OCI-LY7 (cell line): ENCODE measurements at places on chromosomes 11 and 22. TPM values are rescaled to one million over a fixed set of nuclear protein-coding genes. Genes with fewer than 3 reads are reported as not detected.

GRCh38 chr22:38205261-38206128 is 3.7 kb downstream of the MAFF start:
- DNase-seq: no peak

DNA sequence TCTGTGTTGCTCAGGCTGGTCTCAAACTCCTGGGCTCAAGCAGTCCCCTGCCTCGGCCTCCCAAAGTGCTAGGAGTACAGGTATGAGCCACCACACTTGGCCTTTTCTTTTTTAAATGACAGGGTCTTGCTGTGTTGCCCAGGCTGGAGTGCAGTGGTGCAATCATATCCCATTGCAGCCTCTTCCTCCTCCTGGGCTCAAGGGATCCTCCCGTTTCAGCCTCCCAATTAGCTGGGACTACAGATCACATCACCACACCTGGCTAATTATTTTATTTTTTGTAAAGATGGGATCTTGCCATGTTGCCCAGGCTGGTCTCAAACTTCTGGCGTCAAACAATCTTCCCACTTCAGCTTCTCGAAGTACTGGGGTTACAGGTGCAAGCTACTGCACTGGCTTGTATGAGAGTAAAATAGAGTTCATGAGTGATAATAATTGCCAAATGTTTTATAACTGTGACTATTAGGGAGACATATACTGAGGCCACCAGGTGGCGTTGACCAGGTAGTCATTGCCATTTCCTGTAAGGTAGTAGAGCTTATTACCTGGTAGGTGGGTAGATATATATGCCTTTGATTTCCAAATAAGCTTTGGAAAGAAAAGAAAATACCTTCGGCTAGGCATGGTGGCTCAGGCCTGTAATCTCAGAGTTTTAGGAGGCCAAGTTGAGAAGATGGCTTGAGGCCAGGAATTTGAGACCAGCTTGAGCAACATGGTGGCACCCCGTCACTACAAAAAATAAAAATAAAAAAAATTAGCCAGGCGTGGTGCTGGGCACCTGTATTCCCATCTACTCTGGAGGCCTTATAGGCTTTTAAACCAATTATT is 5.4 kb downstream of the FDX1 start:
- DNase-seq: peak; percentile 47

The DERL3 gene
- 52.1 and 64.1 TPM in 2 replicates for total RNA-seq

- peak; percentile 74 for DNase-seq
Measured at GRCh38 chr11:75508051-75508561, 17.6 kb downstream of the GDPD5 start.

The ISX gene
- total RNA-seq: not detected in 2 replicates

- no peak for DNase-seq
Measured at GRCh38 chr22:23192133-23192532, 11.8 kb downstream of the BCR start.

- no peak for DNase-seq
Measured at GRCh38 chr22:44838316-44839016, 86.1 kb downstream of the ARHGAP8 start.

DNA sequence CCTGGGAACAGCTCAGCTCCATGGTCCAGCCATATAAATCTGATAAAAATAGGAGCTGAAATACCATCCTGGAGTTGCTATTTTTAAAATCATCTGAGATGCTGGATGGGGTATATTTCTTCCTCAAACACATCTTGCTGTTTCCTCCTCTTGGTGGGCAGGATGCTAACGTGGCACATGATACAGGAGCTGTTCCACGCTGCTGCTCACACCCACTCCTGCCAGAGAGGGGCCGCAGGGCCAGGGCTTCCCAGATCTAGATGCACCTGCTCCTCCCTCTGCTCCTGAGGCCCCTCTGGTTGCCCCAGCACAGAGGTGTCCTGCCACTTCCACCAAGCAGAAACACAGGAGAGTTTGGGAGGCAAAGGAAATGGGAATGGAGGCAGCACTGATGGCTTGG is 3.3 kb upstream of the ST3GAL4 start:
- DNase-seq: no peak

The UPK3A gene
- not detected in 2 replicates for total RNA-seq

The PTGDR2 gene
- total RNA-seq: not detected in 2 replicates

DNA sequence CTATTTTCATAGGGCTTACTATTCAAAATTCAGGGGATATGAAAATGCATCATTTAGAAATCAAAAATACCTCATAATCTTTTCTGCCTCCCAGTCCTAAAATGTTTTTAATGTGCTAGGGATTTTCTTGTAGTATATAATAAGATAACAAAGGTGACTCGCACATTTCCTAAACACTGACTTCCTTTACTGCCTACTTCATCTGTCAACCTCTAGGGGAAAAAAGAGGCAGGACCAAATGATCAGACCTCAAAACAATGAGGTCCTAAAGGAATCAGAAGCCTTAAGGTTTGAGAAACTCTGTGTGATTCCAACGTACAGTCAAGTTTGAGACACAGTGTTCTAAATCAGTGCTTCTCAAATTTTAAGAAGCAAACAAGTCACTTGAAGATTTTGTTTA is 56.1 kb upstream of the POU2AF2 start:
- DNase-seq: peak; percentile 32

The EXT2 gene
- total RNA-seq: 22.3 and 25.5 TPM in 2 replicates

- DNase-seq: no peak
Measured at GRCh38 chr11:127925475-127925874, 661.9 kb downstream of the ETS1 start.

The MYOD1 gene
- total RNA-seq: not detected in 2 replicates

The OR5D13 gene
- total RNA-seq: not detected in 2 replicates

- no peak for DNase-seq
Measured at GRCh38 chr11:45173064-45173463, 26.6 kb downstream of the PRDM11 start.

The TMEM123 gene
- total RNA-seq: 232 and 261 TPM in 2 replicates

The RAB39A gene
- total RNA-seq: 1.8 and 2.1 TPM in 2 replicates

The OR8A1 gene
- total RNA-seq: not detected in 2 replicates

GRCh38 chr11:4393858-4394223 is 339 bp upstream of the TRIM21 start:
- no peak for DNase-seq

GRCh38 chr11:68040101-68040956 is 1.5 kb downstream of the TCIRG1 start:
- DNase-seq: peak; percentile 84

The TBX1 gene
- total RNA-seq: 0.23 TPM in 1 of 2 replicates, not detected in the other

DNA sequence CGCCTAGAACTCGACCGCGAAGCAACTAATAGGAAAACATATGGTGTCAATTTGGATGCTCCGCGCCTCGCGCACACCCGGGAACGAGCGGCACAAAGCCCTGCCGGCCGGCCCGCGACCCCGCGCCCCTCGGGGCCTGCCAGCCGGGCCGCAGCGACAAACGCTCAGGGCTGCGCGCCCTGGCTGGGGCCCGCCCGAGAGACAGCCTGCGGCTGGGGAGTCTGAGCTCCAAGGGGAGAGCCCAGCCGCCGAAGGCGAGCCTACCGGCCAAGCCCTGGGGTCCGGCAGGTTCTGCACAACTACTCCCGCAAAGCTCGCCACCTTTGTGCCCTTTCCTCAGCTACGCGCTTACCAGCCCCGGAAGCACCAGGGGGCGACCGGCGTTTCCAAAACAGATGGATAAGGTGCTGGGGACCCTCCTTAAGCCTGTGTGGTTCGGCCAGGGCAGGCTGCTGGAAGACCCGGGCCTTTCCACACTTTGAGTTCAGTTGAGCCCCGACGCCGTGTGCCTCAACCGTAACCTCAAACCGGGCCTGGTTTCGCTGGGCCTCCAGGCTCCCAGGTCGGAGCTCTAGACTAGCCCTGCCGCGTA is 6.0 kb downstream of the PAX6 start:
- DNase-seq: no peak

GRCh38 chr22:30267382-30268302 is 991 bp upstream of the OSM start:
- no peak for DNase-seq

The DRD4 gene
- 3.1 and 3.5 TPM in 2 replicates for total RNA-seq

GRCh38 chr11:132115454-132115853 is 745.0 kb downstream of the NTM start:
- DNase-seq: no peak

The UCP3 gene
- 1.8 and 2.4 TPM in 2 replicates for total RNA-seq

The VSIG10L2 gene
- not detected in 2 replicates for total RNA-seq

The POU2AF3 gene
- not detected in 2 replicates for total RNA-seq

The TYR gene
- not detected in 2 replicates for total RNA-seq

GRCh38 chr11:34262531-34263081 is 95.2 kb downstream of the ABTB2 start:
- no peak for DNase-seq

GRCh38 chr22:33139937-33140336 is 81.8 kb upstream of the SYN3 start:
- no peak for DNase-seq

DNA sequence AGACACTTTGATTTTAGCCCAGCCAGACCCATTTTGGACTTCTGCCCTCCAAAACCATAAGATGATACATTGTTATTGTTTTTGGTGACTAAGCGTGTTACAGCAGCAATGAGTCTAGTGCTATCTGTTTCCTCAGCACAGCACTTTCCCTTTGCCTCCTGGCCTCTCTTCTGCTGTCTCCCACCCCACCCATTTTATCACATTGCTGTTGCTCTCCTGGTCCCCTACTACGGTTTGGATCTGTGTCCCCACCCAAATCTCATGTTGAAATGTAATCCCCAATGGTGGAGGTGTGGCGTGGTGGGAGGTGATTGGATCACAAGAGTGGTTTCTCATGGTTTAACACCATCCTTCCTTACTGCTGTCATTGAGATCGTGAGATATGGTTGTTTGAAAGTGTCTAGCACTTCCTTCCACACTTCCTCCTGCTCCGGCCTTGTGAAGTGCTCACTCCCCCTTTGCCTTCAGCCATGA is 59.8 kb upstream of the CD82 start:
- no peak for DNase-seq

DNA sequence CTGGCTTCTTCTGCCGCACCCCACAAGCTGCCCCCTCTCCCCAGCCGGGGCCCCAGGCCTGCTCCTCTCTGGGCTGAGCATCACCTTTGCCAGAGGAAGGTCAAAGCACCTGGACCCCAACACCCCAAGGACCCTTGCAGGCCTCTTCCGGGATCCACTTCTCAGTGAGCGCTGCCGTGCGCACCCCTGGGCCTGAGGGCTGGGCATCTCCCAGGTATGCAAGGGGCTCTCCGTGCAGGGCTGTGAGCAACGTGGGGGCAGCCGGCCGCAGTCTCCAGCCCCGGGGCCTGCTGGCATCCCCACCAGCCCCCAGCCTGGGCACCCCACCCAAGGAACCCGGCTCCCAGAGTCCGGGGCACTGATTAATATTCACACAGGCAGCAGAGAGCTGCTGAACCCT is 64.0 kb downstream of the BRD1 start:
- DNase-seq: no peak

- DNase-seq: peak; percentile 84
Measured at GRCh38 chr11:64305691-64306562, 603 bp downstream of the ESRRA start.

- DNase-seq: no peak
Measured at GRCh38 chr22:31897842-31898805, 46.2 kb upstream of the YWHAH start.

The CD3D gene
- not detected in 2 replicates for total RNA-seq

GRCh38 chr11:112279901-112280267 is 19.2 kb upstream of the PLET1 start:
- peak; percentile 74 for DNase-seq

The YPEL4 gene
- 0.52 and 0.55 TPM in 2 replicates for total RNA-seq

DNA sequence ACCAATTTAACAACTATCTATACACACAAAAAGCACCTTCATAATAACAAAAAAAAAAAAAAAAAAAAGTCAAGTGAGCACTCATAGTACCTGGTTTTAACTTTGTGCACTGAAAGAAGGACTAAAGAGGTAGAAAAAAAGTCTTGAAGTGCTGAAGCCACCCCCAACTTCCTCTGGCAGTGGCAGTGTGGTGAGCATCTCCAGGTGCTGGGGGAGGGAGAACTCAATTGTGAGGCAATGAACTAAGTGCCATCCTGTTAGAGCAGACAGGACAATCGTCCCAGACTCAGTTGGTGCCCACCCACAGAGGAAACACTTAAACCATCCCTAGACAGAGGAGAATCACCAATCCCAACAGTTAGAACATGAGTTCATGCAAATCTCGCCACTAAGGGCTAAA is 22.7 kb upstream of the OR52M1 start:
- no peak for DNase-seq

The OR4P4 gene
- total RNA-seq: not detected in 2 replicates

DNA sequence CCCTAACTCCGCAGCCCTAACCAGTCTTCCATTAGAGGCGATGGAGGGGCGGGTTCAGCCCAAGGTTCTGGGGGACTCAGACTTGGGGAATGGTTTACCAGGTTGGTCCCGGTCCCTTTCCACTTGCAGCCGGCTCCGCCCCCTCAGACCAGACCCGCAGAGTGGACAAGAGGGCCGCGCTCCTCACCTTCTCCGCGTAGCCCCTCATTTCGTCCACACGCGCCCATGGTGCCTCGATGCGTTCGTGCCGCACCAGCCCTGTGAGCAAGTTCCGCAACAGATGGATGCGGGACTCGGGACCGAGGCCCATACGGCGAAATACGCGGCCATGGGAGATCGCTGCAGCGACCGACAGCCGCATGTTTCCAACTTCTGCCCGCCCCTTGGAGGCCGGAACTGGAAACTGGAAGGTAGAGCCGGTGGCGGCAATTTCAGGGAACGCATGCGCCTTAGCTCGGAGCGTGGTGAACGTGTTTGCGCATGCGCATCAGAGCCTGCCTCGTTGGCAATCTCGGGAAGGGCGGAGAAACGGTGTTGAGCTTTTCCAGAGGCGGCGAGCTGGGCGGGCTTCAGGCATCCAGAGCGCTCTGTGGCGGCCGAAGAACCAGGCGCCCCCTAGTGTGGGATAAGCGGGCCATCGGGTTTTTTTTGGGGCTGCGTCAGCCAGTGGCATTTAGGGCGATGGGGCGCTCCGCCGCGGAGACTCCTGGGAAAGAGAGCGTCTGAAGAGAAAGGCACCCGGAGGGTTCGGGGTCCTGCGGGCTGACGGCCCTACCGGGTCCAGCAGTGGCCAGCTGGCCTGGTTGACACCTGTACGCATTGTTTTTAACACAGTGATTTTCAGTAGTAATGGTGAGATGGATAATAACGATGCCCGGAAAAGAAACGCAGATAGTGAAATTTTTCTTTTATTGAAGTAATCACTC is at the start of gene MRPL17:
Gene MRPL17 (minus strand): TSS at position 405 of the 926 bp plus-strand sequence. CDS start 44 bp downstream, at position 361.
- peak; percentile 100 for DNase-seq

The YPEL1 gene
- total RNA-seq: 18.2 and 24.8 TPM in 2 replicates
